ENCODE measurements at places on chromosomes 2 and 18.

GRCh38 chr18:35588122-35588521 lies 6.6 kb downstream of the GALNT1 start:
- DNase-seq, result no peak

- DNase-seq, result no peak
These were observed 37.7 kb downstream of the SERTAD2 start for GRCh38 chr2:64615844-64616536.

DNA sequence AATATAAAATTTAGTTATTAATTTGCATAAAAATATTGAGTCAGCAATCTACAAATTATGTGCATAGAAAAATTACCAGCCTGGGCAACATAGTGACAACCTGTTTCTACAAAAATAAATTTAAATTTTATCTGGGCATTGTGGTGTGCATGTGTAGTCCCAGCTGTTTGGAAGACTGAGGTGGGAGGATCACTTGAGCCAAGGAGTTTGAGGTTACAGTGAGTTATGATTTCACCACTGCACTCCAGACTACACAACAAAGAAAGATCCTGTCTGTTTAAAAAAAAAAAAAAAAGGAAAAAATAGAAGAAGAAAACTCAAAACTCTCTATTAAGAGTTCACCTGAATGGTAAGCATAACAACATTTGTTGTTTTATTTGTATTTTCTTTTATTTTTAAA lies 1048.4 kb upstream of the CDH2 start:
- DNase-seq, result no peak

DNA sequence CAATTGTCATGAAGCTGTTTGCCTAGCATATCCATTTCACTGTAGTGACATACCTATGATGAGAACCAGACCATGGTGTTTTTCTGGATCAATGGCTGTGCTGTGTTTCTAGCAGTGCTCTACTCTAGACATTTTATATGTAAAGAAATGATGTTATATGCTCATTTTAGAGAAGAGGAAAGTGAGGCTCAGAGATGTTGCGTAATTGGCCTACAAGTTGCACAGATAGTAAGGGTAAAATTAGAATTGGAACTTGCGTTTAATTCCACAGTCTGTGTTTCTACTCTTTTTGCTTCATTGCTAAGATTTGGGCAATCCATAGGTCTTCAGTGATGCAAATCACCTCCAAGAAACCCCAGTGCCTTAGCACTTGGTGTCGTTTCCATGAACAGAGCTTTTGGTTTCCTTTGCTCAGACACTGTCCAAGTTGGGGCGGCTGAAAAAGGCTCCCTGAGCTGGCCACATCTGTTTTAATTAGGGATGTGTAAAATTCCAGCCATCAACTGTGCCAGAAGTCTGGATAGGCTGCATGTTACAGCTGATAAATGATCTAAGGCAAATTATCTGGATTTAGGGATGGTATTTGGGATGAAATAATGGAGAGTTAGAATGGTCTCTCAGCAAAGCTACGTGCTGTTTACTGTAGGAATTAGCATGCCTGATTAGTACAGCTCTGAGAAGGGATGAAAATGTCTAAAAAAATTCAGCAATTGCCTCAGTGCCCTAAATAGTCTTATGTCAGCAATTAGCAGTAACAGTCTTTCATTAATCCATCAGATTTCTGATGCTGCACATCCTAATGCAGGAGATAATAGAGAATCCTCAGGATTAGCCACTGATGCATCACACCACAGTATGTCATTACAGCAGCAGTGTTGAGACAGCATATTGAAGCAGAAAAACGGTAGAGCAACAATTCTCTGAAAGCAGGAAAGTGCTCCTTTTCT lies 65.3 kb downstream of the PTPRM start:
- DNase-seq, result no peak

DNA sequence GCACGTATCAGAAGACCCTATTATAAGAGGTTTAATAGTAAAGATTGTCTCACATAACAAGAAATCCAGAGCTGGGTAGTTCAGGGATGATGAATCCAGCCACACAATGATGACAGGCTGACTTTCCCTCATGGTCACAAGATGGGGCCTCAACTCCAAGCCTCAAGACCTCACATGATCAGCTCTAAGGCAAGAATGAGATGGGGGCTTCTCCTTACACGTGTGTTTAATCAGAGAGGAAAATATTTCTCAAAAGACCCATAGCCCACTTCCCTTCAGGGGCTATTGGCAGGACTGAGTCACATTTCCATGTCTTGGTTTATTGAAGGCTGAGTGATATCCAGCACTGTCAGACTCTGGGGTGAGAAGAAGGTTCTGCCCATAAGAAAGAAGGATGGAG lies 100.2 kb upstream of the FOSL2 start:
- no peak for DNase-seq

DNA sequence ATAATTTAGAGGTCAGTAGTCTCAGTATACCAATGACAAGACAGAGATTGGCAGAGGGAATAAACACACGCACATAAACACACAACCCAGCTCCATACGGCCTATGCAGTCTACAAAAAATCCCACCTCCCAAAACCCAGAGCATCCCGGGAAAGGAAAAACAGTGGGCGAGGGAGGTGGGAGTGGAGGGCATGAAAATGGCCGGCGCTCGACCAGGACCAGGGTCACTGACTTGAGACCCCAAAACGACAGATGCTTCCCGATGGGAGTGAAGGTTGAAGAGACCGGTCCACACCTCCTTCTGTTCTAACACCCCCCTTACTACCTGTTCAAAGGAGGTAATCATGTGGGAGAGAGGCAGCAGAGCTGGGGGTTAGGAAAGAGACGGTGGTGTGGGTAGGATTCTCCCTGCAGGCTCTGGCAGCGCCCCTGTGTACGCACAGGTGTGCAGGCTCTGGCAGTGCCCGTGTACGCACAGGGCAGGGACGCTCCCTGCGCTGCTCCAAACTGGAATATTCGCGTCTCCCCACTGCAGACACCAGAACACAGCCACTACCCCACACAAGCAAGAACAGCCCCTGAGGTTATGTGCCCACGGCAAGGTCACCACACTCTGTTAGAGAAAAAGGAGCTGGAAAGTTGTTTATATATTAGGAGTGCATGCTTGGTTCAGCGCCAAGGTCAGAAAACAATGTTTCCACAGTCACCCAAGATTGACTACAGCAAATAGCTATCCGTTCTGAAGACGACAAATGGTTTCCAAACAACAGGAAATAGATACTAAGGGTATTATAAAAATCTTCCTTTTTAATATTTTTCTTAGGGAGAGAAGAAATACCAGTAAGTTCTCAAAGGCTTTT lies 67.9 kb downstream of the EIPR1 start:
- DNase-seq, result no peak

- no peak for DNase-seq
These were observed 21.9 kb downstream of the CAB39 start for GRCh38 chr2:230734247-230735175.

DNA sequence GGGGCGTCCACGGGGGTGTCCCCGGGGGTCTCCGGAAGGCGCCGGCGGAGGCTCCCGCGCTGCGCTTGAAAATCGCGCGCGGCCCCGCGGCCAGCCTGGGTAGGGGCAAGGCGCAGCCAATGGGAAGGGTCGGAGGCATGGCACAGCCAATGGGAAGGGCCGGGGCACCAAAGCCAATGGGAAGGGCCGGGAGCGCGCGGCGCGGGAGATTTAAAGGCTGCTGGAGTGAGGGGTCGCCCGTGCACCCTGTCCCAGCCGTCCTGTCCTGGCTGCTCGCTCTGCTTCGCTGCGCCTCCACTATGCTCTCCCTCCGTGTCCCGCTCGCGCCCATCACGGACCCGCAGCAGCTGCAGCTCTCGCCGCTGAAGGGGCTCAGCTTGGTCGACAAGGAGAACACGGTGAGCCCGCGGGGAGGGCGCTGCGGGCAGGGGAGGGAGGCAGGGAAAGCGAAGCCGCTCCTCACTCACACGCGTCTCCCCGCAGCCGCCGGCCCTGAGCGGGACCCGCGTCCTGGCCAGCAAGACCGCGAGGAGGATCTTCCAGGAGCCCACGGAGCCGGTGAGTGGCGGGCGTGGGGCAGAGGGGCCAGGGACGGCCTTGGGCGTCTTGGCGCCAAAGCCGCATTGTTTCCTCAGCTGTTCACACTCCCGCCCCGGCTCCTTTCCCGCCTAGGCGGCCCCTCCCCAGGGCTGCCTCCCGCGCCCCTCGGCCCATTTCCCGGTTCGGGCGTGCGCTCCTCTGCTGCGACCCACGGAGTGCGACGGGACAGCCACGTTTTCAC lies at the start of gene RRM2:
Gene RRM2, plus strand, starts transcription at position 240 of the 781 bp plus-strand sequence. Its CDS starts 60 bp downstream, at position 300.
- peak; percentile 92 for DNase-seq

GRCh38 chr18:53886058-53886457 lies 338.4 kb downstream of the MBD2 start:
- DNase-seq, result no peak

DNA sequence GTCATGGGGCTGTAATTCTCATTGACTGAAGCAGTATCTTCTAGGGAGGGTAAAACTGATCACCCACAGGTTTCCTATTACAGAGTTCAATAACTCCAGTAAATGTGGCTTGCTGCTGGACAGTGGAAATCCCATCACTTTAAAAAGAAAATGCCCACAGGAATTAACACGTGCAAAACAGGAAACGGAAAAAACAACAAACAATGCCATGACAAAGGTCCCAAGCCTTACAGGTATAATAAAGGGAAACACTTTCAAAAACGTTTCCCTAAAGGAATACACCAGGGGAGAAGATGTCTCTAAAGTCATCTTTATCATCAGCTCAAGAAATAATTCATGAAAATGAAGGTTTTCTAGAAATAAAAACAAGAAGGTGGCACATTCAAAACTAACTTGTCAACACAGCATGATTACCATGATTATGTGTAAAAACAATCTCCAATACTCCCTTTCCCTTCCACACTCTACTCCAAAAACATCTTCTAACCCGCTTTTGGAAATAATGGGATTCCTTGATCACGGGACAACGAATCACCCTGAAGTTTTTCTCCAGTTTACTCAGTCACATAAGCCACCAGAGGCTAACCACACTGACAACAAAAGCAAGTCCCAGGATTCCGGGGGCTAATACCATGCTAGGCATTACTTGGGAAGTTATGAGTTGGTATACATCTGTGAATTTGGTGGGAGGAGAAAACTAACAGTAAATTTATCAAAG lies 167.9 kb downstream of the TCF4 start:
- DNase-seq, result peak; percentile 65

GRCh38 chr2:168201584-168202116 lies 45.7 kb downstream of the STK39 start:
- DNase-seq, result no peak

- DNase-seq, result peak; percentile 95
These were observed 121.7 kb downstream of the INO80D start for GRCh38 chr2:205964111-205964761.

GRCh38 chr2:229873123-229873581 lies 48.7 kb downstream of the TRIP12 start:
- peak; percentile 23 for DNase-seq

- no peak for DNase-seq
These were observed 576.0 kb downstream of the ARHGAP15 start for GRCh38 chr2:143705108-143705707.

DNA sequence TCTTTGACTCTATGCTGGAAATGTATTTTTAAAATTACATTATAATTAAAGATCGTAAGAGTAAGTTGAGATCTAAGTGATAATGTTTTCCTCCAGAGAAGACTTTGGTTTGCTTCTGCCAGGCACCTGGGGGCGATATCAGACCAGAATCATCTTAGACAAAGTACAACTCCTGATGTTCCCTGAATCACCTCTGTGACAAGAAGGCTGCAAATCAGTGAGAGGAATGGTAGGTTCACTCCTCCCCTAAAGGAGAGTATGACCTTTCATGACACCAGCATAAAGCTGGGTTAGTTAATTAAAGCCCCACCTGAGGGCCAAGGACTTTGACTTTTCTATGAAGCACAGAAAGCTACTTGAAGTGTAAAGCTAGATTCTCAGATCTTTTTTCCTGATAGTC lies 114.4 kb upstream of the DTNA start:
- peak; percentile 21 for DNase-seq

DNA sequence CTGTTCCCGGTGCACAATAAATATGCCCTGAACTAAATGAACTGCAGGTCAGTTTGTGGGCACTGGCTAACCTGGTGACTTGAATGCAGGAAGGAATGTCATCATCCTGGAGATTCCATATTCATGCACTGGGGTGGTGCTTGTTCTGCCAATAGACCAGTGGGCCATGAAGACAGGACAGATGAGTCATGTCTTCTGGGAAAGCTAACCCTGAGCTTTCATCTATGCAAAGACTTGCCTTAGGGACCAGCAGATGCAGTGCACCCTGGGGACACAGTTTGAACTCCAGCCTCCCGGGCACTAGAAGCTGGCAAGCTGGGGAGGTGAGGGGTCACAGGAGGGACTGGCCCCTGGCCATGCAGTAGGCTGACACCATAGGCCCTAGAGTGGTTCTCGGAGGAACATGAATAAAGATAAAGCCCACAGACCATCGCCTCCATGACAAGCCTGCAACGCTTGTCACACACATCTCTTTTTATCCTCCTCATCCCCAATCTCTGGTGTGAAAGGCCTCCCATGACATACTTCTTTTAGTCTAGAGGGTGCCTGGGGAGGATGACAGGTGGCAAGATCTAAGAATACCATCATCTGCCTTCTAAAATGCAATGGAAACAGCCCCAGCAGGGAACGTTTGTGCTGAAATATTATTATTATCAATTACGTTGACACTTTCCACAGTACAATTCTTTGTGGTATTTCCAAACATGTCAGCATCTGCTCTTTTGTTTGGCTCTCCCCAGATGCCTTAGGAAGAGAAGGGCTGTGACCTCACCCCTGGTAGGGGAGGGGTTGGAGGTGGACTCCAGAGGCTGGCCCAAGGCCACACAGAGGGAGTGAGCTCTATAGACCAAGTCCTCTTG lies 267.4 kb upstream of the RAB6C start:
- DNase-seq, result no peak

DNA sequence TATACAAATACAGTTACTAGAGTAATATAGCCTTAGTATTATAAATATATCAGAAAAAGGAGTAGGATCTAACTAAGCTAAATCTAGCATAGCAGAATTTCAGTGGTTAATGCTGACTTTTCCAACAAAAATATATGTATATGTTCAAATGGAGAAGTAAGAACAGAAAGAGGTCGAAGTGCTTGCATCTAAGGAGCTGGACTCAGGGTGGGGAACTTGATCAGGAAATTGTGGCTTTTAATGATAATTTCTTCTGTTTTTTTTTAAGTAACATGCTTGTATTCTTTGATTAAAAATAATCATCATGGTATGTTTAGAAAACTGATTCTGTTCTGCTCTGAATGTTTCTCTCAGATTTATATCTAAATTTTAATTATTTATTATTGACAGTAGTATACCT lies 327.1 kb downstream of the GALNT13 start:
- no peak for DNase-seq

All from lung microvascular endothelial cell (primary cell).